Activated CD4-positive, alpha-beta T cell treated with anti-CD3 and anti-CD28 coated beads, Interleukin-2, Interleukin-6, amounts not matched to agents 100 ng/mL and 50 ng/mL, durations not matched to agents 16 hours and 8 hours (primary cell): ENCODE measurements at places on chromosomes 4 and X.

GRCh38 chr4:164212714-164213113 is 541.2 kb upstream of the SMIM31 start:
- no peak for DNase-seq

- no peak for DNase-seq
Measured at GRCh38 chrX:102959471-102959870, 22.4 kb downstream of the RAB40AL start.

DNA sequence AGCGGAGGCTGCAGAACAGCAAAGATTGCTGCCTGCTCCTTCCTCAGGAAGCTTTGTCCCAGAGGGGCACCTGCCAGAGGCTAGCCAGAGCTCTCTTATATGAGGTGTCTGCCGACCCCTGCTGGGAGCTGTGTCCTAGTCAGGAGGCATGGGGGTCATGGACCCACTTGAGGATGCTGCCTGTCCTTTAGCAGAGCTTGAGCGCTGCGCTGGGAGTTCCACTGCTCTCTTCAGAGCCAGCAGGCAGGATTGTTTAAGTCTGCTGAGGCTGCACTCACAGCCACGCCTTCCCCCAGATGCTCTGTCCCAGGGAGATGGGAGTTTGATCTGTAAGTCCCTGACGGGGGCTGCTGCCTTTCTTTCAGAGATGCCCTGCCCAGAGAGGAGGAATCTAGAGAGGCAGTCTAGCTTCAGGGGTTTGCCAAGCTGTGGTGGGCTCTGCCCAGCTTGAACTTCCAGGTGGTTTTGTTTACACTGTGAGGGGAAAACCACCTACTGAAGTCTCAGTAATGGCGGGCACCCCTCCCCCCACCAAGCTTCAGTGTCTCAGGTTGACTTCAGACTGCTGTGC is 10.9 kb downstream of the DCK start:
- peak; percentile 39 for DNase-seq

GRCh38 chrX:135421537-135421931 is 210 bp upstream of the SMIM10L2A start:
- peak; percentile 86 for DNase-seq

DNA sequence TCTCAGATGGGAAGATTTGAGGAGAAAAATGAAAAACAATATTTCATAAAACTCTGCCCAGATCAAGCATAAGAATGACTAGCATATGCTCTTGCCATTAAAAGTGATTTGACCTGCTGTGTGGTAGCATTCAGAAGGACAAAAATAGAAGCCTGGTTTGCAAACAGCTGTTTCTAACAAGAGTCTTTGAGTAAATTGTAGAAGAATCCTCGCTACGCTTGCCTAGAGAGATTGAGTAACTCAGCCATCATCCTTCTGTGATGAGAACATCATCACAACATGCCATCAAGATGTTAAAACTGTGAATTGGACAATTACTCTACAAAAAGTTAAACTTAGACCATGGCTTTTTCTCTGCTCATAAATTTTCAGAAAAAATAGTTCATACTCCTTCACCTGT is 168.9 kb upstream of the PUDP start:
- DNase-seq = no peak

- no peak for DNase-seq
Measured at GRCh38 chrX:93868289-93868965, 194.4 kb downstream of the FAM133A start.

GRCh38 chrX:18964901-18965300 is 19.0 kb downstream of the PHKA2 start:
- no peak for DNase-seq

- DNase-seq = no peak
Measured at GRCh38 chr4:69568787-69569186, 70.7 kb downstream of the UGT2A2 start.

DNA sequence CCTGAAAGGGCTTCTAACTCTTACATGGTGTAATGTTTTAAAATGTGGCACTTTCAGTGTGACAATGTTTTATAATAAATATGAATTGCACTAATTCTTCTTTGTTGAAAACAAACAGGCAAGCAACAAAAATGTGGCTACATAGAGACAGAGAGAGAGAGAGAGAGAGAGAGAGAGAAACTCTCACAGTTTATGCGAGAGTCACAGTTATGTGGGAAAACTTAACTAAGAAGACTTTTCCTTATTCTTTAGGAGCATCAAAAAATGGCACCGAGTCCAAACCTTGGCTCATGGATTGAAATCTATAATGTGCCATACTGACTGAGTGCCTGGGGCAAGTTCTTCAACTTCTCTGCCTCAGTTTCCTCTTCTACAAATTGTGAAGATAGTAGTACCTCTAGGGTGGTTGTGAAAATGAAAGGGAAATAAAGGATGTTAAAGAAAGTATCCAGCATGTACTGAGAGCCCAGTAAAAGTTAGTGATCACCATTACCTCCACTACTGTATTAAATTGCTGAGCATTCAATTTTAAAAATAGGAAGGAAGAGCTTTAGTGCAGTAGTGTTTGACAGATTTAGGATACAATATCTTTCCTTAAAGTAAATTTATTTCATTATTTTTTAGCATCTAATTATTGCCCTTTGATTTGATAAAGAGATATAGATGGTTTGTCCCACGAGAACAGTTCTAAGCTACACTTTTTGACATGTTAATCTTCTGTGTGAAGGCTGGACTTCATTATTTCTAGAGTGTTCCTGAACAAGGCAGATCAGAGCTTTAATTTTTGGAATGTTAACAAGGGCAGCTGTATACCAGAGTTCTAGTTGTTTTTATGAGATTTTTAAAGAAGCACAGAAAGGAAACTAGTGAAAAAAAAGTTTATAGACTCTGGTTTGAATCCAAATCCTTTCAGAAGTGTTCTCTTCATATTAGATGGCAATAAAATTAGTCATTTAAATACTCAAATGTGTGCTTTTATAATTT is 187.5 kb upstream of the ANK2 start:
- no peak for DNase-seq

GRCh38 chrX:40581336-40581920 is 658 bp downstream of the ATP6AP2 start:
- DNase-seq = peak; percentile 5

- DNase-seq = no peak
Measured at GRCh38 chrX:10795721-10796120, 175.3 kb upstream of the MID1 start.

GRCh38 chr4:73944061-73944875 is 37.6 kb downstream of the PF4 start:
- no peak for DNase-seq

GRCh38 chr4:106058921-106059320 is 163.7 kb downstream of the NPNT start:
- no peak for DNase-seq

GRCh38 chr4:176084769-176085168 is 19.1 kb downstream of the WDR17 start:
- DNase-seq = no peak

GRCh38 chr4:39181520-39181904 is 817 bp upstream of the WDR19 start:
- DNase-seq = no peak

- DNase-seq = no peak
Measured at GRCh38 chrX:126655061-126655460, 102.4 kb upstream of the DCAF12L1 start.

GRCh38 chrX:48890934-48891401 is 6.6 kb downstream of the TIMM17B start:
- DNase-seq = peak; percentile 18

DNA sequence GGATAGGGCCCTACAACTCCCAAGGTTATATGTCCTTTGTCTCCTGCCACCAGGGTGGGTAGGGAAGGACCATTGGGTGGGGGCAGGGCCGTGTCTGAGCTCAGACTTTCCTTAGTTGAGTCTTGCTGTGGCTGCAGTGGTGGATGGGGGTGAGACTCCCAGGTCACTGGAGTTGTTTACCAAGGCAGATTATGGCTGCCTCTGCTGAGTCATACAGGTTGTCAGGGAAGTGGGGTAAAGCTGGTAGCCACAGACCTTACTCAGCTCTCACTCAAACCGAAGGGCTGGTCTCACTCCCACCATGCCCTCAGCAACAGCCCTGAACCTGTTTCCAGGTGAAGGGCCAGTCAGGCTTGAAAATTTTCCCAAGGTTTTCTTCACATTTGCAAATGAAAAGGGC is 58.8 kb upstream of the FAAH2 start:
- DNase-seq = peak; percentile 62

DNA sequence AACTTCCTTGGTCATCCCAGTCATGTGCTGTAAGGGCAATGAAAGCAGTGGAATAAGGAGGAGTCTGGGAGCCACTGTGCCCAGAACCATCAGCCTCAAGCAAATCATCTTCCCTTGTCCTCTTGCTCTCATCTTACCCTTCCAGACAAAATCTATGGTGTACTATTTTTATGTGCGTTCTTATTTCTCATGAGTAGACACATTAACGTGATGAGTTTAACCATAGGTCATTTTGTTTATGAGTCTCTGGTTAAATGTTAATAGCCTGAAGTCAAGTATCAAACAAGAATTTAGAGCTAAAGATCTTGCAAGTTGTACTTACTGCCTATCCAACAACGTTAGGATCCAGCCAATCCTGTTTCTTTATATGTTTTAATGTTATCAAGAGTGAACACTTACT is 495.3 kb downstream of the SPRY1 start:
- DNase-seq = no peak
